ENCODE measurements at places on chromosomes 6 and 20.

- DNase-seq, result no peak
Observed at GRCh38 chr20:46214824-46215488, 93.3 kb downstream of the CDH22 start.

DNA sequence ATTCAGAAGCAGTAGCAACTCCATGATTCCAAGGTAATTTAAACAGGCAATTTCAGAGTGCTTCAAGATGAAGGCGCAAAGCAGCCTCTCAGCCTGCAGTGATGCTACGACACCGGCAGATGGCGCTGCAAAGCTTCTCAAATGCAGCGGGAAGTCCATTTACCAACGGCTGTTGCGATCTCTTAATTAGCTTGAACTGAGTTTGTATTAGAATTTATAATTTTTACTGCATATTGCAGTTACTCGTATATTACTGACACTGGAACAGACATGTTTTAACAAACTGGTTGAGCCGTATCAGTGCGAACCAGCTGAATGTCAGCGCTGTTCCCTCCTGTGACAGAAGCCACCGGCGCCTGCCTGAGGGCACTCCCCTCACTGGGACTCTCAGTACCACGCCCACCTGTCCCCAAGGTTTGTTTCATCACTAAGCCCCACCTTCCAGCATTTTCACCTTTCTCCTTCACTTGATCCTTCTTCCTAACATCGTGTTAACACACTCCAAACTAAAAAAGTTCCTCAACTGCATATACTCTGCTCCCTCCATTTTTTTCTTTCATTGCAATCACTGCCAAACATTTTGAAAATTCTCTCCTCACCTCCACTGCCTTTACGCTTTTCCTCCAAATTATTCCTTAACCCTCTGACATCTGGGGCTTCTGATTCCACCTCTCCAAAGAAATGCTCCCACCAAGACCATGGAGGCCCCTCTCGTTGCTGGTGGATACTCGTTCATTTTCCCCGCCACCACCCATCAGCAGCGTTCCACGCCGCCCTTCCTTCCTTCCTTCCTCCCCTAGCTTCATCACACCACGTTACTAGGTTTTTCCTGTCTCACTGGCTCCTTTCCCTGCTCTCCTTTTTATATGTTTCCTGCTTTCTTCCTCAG lies 14.5 kb downstream of the GNL1 start:
- DNase-seq, result peak; percentile 86

- no peak for DNase-seq
Observed at GRCh38 chr6:151805286-151805840, 2.1 kb upstream of the ESR1 start.

DNA sequence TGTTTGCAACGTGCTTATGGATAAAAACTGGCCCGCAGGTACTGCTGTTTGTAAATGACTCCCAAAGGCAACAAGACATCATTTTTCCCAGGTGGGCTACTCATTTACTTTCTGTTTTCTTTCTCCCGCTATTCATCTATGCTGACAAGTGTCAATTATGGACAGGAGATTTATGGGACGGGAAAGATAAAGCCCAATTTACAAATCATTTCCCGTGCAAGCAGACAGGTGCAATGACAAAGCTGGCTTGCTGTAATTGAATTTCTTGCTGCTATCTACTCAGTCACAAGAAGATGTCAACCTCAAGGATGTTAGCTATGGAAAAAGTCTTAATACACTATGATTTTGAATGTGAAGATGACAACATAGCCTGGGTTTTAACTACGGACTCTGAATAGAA lies 125.5 kb downstream of the EPHA7 start:
- no peak for DNase-seq

- DNase-seq, result no peak
Observed at GRCh38 chr6:43670623-43670986, 17.0 kb downstream of the MRPS18A start.

- DNase-seq, result no peak
Observed at GRCh38 chr6:35725721-35726438, 11.0 kb upstream of the ARMC12 start.

DNA sequence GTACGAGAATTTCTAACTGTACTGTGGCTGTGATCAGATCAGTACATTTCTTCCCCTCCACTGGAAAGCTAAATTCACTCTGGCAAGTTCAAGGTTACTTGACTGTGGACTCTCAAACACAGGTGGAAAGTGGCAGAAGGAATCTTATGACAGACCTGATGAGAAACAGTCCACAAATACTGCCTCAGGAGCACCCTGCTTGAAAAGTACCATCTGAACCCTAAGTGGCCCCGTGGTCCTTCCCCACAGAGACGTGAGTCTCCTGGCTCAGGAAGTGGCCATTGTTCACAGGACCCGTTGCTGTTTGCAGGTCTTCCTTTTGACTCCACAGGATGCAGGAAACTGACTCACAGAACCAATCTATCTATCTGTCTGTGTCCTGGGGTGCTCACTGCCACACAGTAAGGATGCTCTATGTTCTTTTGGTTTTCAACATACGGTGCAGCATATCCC lies 47.5 kb upstream of the NHSL1 start:
- DNase-seq, result no peak

- no peak for DNase-seq
Observed at GRCh38 chr6:147515327-147515726, 6.8 kb downstream of the SAMD5 start.

- no peak for DNase-seq
Observed at GRCh38 chr20:50554694-50555579, 44.8 kb downstream of the PTPN1 start.

DNA sequence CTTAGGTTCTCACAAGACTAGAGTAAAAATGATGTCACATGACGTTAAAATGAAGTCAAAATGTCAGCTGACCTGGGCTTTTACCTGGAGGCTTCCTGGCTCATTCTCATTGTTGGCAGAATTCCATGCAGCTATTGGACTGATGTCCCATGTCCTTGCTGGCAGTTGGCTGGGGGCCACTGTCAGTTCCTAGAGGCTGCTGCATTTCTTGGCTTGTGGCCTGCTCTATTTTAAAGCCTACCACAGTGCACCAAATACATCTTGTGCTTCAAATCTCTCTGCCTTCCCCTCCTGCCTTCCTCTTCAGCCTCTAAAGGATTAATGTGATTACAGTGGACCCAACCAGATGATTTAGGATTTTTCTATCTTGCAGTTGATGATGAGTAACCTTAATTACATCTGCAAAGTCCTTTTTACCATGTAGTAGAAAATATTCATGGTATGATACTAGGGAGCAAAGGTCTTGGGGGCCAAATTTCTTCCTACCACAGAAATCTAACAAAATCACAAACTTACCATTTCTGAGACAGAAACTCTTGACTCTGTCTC lies 81.9 kb downstream of the FIG4 start:
- DNase-seq, result no peak

GRCh38 chr6:159894991-159895390 lies 4.2 kb downstream of the MAS1 start:
- DNase-seq, result no peak

DNA sequence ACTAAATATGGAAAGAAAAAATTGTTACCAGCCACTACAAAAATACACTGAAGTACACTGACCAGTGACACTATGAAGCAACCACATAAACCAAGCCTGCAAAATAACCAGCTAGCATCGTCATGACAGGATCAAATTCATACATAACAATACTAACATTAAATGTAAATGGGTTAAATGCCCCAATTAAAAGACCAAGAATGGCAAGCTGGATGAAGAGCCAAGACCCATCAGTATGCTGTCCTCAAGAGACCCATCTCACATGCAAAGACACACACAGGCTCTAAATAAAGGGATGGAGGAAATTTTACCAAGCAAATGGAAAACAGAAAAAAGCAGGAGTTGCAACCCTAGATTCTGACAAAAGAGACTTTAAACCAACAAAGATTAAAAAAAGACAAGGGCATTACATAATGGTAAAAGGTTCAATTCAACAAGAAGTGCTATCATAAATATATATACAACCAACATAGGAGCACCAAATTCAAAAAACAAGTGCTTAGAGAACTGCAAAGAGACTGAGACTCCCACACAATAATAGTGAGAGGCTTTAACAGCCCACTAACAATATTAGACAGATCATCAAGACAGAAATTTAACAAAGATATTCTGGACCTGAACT lies 104.8 kb downstream of the HACE1 start:
- no peak for DNase-seq

DNA sequence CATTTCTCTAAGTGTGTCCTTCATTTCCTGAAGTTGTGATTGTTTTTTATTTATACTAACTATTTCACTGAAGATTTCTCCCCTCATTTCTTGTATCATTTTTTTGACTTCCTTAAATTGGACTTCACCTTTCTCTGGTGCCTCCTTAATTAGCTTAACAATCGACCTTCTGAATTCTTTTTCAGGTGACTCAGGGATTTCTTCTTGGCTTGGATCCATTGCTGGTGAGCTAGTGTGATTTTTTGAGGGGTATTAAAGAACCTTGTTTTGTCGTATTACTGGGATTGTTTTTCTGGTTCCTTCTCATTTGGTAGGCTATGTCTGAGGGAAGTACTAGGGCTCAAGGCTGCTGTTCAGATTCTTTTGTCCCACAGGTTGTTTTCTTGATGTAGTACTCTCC lies 92.8 kb downstream of the ESR1 start:
- no peak for DNase-seq

DNA sequence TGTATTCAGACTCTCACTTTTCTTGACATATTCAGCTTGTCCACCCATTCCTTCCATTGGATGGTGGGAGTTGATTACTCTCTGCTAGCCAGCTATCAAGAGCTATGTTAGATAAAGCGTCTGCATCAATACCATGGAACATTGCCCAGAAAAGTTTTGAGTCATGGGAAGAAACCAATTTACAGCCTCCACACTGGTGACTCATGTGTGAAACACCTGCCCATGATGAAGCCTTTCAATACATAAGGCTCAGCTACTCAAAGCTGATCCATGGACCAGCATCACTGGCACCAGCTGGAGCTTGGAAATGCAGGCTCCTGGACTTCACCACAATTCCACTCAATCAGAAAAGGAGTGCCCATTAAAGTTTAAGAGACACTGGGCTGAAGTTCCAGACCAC lies 16.1 kb downstream of the PLA2G7 start:
- DNase-seq, result no peak

DNA sequence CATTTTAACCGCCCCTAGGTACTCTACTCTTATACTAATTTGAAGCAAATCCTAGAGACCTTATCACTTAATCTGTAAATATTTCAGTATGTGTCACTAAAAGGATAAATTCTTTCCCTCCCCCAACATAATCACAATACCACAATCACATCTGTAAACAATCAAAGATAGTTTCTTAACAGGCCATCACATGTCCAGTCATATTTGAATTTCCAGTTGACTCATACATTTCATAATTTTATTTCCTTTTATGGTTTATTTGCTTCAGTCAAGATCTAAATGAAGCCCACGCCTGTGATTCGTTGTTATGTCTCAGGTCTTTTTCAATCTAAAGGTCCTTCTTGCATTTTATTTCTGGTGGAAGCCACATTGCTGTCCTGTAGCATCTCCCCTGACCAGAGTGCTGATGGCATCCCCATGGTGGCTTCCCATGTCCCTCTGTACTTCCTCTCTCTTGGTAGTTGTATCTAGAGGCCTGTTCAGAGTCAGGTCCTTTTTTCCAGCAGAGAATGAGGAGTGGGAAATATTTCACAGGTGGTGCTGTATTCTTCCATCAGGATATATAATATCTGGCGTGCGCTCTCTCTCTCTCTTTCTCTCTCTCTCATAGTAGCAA lies 128.6 kb upstream of the SLC22A23 start:
- DNase-seq, result no peak

DNA sequence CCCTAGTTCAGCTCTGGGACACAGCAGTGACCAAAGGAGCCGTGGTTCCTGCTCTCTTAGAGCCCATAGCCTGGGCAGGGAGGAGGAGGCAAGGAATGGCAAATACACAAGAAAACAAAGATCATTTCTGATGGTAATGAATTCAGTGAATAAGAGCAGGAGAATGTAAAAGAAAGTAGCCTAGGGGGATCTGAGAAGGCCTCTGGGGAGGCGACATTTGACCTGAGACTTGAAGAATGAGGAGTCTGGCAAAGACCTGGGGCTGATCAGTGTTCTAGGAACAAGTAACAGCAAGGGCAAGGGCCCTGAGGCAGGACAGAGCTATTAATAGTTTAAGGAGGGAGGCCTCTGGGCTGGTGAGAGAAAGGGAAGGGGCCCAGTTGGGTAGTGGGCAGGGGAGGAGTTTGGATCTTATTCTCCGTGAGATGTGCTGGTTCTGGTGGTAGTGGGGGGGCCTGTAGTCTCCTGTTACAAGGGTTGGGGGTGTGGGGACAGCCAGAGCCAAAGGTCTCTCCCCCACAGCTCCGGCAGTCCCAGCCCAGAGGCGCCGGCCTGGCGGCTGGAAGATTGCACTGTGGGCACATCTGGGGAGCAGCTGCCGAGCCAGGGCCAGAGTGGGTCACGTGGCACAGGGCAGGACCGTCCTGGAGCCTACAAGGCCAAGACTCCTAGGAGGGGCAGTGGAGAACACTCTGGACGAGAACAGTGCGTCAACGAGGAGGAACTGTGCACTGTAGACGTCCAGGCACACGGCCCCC lies 9.3 kb upstream of the ID1 start:
- no peak for DNase-seq

DNA sequence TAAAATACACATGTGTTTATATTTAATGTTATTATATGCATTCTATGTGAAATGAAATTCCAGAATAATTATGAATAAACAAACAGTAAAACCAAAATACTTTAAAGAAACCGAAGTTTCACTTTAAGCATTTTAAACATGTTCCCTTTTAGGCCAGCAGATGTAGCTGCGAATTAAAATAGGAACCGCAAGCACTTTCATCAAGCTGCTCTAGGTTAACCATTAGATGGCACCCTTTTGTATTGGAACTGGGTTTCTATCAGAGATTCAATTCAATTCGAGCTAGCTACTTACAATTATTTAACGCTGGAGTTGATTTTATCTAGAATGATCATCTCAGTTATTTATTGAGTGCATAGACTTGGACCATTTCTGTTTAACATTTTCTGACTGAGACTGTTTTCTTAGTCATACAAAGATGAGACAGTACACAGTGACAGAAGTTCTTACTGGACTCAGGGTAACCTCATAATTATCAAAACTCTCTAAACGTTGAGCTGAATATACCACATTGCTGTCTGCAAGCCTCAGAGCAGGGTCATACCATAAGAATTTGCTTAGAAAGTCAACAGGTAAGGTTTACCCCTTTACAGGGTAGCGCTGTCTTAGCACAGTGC lies 8.5 kb downstream of the TMEM242 start:
- DNase-seq, result peak; percentile 59

- no peak for DNase-seq
Observed at GRCh38 chr6:81613606-81614005, 138.9 kb downstream of the TENT5A start.

- DNase-seq, result no peak
Observed at GRCh38 chr6:79564636-79565035, 27.4 kb upstream of the LCA5 start.

Data from CD4-positive, alpha-beta T cell treated with Interleukin-15 for 4 hours (primary cell).